ENCODE measurements at places on chromosomes 1 and 21.
A peak's percentile ranks its signal among the peaks of the same experiment; 100 is the strongest.

GRCh38 chr1:97996880-97997279, 76.0 kb upstream of the DPYD start:
- DNase-seq = no peak

DNA sequence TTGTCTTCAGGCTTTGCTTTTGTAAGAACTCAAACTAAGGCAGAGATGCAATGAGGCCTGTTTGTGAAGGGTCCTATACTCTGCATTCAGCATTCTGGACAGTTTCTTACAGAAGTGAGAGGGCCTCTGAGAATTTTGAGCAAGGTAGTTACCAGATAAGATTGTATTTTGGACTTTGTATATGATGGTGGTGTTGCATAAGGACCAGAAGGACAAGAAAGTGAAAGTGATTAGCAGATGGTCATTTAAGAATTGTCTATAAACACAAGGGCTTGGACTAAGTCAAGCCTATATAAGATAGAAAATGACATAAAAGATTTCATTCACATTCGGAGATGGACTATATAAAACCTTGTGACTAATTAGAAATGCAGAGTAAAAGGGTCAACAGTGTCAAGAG, 537.0 kb downstream of the PTBP2 start:
- no peak for DNase-seq

DNA sequence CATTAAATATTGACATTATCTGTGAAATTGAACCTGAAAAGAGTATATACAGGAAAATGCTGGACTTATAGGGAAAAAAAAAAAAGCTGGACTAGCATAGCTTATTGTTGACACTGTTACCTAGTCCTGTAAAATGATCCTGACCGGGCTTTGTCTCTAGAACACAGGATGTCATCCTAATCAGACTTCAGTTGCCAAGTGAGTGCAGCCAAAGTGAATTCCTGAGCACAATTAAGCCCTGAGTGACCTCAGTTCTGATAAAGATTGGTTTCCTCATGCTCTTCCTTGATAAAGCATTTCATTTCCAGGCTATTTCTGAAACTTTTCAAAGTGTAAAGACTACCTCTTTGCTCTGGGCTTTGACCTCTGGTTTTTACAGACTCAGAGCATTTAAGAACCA, 19.8 kb downstream of the SELP start:
- DNase-seq = no peak

- no peak for DNase-seq
Observed at GRCh38 chr1:109799445-109799844, 35.7 kb upstream of the EPS8L3 start.

GRCh38 chr1:53376742-53377437, 49.0 kb upstream of the LRP8 start:
- no peak for DNase-seq

DNA sequence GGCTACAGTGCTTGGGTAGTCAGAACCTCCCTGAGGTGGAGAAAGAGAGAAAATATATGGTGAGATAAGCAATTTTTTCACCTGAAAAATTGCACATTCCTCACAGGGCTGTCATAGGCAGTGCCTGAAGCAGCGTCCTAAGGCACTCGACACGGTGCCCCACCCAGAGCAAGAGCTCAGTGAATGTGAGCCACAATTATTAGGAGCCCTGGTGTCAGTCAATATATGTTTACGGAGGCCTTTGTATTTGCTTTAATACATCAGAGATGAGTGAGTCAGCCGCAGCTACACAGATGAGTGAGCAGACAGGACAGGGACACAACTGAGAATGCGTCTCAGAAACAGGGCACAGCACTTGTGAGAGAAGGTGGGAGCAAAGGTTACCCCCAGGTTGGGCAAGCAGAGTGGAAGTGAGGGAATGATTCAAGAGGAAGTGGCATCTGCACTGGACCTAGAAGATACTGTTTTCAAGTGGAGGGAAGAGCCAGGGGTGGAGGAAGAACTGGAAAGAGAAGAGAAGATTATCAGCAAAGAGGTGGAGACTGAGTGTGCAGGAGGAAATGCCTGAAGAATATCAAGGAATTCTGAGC, 5.2 kb upstream of the PIGC start:
- DNase-seq = no peak

GRCh38 chr1:2777424-2778219, 23.9 kb downstream of the TTC34 start:
- DNase-seq = no peak

DNA sequence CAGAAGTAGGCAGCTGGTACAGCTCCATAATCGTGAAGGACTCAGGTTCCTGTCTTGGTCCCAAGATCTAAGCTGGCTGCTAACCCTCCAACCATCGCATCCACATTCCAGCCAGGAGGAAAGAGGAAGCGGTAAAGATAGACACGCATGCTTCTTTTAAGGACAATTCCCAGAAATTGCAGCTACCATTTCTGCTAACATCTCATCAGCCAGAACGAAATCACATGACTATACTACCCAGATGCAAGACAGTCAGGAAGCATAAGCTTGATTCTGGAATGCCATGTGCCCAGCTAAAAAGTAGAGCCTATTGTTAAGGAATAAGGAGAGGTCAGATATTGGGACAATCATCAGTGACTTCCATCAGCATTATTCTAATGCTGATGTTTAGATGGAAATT, 110.4 kb downstream of the EPHB2 start:
- no peak for DNase-seq

DNA sequence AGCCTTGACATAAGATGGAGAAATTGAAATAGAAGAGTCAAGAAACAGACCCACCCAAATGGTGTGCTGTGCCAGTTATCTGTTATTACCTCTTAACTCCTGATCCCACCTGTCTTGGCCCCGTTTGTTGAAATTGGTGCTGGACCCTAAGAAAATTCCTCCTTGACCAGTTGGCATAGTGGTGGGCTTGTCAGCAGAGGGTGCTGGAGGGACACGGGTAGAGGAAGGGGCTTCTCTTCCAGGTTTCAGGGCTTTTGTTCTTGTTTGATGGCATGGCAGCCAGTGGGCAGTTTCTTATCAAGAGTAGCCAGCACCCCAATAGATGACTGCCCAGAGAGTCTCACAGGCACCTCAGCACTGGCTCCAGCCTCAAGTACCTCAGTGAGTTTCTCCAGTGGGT, 51.6 kb downstream of the PCBP3 start:
- no peak for DNase-seq

DNA sequence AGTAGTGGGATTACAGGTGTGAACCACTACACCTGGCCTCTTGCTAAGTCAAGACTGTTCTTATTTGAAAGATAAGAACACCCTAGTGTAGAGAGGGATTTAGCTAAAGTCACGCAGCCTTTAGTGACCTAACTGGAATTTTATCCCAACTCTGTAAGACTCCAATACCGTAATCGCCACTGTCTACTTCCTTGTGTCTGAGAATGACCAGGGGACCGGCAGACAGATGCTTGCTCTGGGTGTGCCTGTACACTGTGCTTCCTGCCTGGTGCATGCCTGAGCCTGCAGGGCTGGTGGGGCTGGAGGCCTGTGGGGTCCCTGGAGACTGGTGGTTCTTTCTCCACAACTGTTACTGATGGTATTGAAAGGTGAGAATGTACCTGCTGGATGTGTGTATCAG, 15.3 kb downstream of the MFSD2A start:
- DNase-seq = no peak

GRCh38 chr1:225736437-225737098, 41.1 kb upstream of the SRP9 start:
- no peak for DNase-seq

DNA sequence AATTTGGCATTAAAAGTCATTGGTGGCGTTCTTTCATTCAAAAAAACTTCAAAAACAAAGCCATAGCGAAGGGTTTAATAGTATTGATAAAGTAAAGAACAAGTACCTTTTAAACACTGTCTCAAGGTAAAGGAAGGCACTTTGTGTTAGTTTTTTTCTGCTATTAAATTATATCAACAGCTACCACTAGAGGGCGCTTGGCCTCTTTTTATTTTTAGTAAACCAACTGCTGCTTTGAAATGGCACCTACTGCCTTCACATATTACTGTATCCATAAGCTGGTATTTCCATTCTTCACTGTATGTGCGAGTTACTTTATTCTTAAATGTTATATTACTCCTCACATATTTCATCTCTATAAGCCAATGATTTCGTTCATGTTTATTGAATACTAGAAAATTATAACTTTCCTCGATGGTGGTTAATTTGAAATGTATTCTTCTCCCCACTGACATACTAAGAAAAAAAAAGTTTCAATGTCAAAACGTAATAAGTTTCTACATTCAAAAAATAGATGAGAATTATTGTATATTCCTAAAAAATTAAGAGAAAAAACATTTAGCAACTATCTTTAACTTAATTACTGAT, 125.7 kb upstream of the CXADR start:
- peak; percentile 38 for DNase-seq

DNA sequence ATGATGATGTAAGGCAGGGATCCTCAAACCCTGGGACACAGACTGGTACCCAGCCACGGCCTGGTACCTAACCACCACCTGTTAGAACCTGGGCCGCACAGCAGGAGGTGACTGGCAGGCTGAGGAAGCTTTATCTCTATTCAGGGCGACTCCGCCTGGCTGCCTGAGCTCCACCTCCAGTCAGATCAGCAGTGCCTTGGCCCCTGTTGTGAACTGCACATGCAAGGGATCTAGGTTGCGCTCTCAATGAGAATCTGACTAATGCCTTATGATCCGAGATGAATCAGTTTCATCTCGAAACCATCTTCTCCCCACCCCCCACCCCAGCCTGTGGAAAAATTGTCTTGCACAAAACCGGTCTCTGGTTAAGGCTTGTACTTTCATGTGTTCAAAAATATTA, 4.2 kb downstream of the RNPC3 start:
- DNase-seq = peak; percentile 17

DNA sequence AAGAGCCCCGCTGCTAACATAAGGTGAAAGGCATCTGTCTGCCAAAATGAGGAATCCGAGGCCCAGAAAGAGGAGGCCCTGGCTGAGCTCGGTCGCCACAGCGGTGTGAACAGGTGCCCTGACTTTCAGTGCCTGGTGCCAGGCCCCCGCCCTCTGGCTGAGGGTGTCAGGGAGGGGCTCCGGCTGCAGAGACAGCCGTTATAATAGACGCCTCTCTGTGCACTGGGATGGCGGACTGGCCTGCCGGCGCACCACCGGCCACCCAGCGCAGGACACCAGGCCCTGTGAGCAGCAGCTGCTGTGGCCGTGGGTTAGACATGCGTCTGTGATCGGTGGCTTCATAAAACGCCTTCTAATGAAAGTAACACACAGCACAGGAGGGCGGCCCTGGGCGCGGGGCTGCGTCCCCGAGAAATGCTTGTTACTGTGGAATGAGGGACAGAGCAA, 51.4 kb upstream of the ACTRT2 start:
- no peak for DNase-seq

- no peak for DNase-seq
Observed at GRCh38 chr1:72397786-72398185, 115.4 kb upstream of the NEGR1 start.

DNA sequence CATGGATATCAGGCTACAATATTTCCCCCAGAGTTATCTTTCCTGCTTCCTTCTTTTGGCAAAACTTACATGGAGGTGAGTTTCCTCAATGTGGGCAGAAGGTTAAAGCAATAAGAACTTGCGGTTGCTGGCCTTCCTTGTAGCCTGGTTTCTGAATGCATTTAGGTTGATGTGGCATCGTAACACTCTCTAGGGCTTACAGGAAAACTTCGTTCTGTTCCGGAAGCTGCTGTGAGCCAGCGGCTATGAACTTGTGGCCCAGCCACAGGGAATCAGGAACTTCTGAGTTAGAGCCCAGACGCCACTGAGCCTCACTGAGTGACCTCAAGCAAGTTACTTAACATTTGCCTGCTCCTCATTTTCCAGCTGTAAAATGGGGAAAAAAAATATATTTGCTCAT, 623.4 kb upstream of the ADAMTS5 start:
- no peak for DNase-seq
